ENCODE measurements at places on chromosomes 11 and 22.

GRCh38 chr11:125211948-125212340, 47.4 kb downstream of the PKNOX2 start:
- no peak for DNase-seq

- no peak for DNase-seq
Measured at GRCh38 chr22:24601217-24602104, 1.5 kb upstream of the GGT1 start.

- DNase-seq = peak; percentile 45
Measured at GRCh38 chr11:363948-364761, 5.1 kb upstream of the B4GALNT4 start.

DNA sequence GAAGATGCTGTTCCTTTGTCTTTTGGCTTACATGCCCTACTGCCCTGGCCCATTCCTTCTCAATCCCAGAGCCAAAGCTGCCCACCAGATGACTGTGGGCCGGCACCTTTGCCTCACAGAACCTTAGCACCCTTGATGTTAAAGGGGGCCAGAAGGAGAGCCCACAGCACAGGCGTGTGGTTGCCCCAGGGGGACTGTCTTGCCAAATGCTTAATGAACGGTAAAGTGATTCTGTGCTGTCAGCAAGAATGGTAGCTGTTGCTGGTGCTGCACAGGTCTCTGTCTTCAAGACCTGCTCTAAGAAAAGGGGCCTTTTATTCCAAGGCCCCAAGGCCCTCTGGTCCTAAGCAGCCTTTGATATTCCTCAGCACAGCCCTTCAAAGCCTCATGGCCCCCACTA, 113.3 kb downstream of the MORC2 start:
- DNase-seq = no peak

- DNase-seq = no peak
Measured at GRCh38 chr11:12007769-12008737, at the start of gene DKK3. TSS of gene DKK3 (minus strand) at chr11:12008626. CDS start at chr11:12008582, 44 bp downstream.

DNA sequence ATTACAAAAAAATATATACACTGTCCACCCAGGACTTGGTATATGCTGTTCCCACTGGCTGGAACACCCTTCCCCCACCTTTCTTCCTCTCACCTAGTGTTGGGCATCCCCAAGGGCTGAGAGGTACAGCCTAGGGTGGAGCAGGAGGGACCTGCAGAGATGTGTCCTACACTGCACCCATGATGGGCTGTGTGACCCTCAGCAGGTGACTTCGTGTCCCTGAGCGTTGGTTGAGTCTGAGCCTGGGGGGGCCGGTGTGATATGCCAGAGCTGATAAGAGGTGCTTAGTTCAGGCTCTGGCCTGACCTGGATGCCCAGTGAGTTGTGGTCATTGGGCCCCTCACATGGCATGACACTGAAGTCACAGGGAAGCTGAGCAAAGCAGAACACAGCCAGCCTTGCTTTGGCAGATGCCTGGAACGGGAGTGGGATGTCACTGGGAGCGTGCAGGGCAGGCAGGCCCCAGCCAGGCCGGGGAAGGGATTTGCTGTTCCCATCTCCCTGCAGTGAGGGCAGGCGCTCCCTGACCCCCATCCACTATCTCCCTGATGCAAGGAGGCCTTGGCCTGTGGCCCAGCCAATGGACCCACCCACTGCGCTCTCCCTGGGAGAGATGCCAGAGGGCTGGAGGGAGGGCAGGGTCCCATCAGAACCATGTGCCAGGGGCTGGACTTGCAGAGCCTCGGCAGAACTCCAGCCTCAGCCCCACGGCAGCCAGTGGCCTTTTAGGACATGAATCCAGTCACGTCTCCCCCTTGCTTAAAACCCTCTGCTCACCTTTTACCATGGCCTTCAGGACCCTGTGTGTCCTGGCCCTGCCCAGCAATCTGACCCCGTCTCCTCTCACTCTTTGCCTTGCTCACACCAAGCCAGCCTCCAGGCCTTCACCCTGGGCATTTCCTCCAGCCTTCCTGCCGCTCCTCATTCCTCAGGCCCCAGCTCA, 138.9 kb downstream of the MN1 start:
- no peak for DNase-seq

DNA sequence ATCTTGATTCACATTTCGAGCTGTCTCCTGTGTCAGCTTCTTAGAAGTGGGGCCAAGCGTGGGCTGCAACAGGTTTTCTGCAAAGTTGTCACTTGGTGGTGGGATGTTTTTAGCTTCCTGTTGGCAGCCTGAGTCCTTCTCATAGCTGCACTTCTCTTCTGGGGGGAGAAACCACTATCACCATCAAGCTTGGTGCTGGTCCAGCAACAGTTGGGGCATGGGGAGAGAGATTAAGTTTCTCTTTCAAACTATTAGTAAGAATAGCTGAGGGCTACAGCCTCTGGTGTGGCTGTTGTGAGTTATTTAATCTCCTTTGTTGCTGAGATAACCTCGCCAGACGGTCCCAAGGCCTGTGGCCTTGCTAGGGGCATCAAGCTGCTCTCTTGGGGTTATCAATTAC, 123.3 kb upstream of the CRYBB3 start:
- peak; percentile 56 for DNase-seq
